ENCODE measurements at places on chromosomes 5 and 9. TPM values are rescaled to one million over a fixed set of nuclear protein-coding genes. Genes with fewer than 3 reads are reported as not detected.

The NTRK2 gene
- total RNA-seq, result 51.5 TPM

The LRRC70 gene
- 8.6 TPM for total RNA-seq

The PTGS1 gene
- 9.5 TPM for total RNA-seq

The TRIM7 gene
- 3.4 TPM for total RNA-seq

The PCAT7 gene
- total RNA-seq, result not detected

The IL9 gene
- total RNA-seq, result not detected

The WNK2 gene
- not detected for total RNA-seq

The IL4 gene
- total RNA-seq, result not detected

The SNCAIP gene
- 7.0 TPM for total RNA-seq

The CDKN2A gene
- 1.3 TPM for total RNA-seq

The SLC45A2 gene
- not detected for total RNA-seq

The LEAP2 gene
- total RNA-seq, result 4.2 TPM

The PCDHGA6 gene
- 3.3 TPM for total RNA-seq

The PCDHAC2 gene
- 0.49 TPM for total RNA-seq

The ORM1 gene
- total RNA-seq, result not detected

The PTTG1 gene
- 15.0 TPM for total RNA-seq

The LIX1 gene
- not detected for total RNA-seq
